ENCODE measurements at places on chromosomes 4 and X.
A peak's percentile ranks its signal among the peaks of the same experiment; 100 is the strongest.

DNA sequence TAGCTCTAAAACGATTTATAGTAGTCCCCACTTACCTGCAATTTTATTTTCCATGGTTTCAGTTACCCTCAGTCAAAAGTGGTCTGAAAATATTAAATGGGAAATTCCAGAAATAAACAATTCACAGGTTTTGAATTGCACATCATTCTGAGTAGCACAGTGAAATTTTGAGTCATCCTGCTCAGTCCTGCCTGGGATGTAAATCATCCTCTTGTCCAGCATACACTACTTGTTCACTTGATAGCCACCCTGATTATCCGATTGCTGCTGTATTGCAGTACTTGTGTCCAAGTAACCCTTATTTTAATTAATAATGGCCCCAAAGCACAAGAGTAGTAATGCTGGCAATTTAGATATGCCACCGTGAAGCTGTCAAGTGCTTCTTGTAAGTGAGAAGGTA, 23.5 kb upstream of the BDH2 start:
- DNase-seq: no peak

DNA sequence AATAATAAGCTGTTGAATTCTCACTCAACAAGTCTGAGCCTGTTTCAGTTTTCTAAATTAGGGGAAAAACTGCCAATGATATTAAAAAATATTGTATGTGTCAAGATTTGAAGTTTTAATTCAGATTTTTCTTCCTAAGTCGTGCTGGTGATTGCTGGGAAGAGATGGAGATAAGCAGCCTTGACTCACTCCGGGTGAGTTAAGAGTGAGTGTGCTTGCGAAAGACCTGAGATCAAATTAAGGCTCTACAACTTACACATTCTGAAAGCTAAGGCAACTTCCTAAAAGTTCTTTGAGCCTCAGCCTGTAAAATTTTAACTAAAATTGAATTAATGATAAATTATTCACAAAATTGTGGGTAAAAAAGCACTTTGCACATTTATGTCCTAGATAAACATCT, 1441.2 kb downstream of the PCDH7 start:
- DNase-seq: no peak

GRCh38 chrX:111671668-111672067, 9.3 kb upstream of the ALG13 start:
- no peak for DNase-seq

- DNase-seq: no peak
These were observed 380.8 kb downstream of the TMA16 start for GRCh38 chr4:163875327-163875726.

DNA sequence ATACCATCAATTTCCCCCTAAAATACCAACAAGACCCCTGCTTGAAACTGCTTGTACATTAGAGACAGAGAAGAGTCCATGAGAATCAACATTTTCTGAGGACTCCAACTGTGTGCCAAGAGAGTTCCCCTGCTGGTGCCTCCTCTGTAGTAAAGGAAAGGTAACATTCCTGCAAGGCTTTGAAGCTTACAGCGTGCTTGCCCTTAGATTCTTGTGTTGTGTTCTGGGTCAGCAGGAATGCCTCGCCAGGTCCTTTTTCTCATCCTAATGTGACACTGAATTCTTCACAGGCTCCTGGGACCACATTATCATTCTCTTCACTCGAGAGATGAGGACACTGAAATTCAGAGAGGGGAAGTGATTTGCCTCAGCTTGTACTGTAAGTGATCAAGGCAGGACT, 9.7 kb upstream of the EOLA2 start:
- DNase-seq: no peak

GRCh38 chr4:102036619-102037376, 246.3 kb downstream of the BANK1 start:
- no peak for DNase-seq

GRCh38 chr4:81756973-81757372, 285.3 kb upstream of the RASGEF1B start:
- DNase-seq: no peak

DNA sequence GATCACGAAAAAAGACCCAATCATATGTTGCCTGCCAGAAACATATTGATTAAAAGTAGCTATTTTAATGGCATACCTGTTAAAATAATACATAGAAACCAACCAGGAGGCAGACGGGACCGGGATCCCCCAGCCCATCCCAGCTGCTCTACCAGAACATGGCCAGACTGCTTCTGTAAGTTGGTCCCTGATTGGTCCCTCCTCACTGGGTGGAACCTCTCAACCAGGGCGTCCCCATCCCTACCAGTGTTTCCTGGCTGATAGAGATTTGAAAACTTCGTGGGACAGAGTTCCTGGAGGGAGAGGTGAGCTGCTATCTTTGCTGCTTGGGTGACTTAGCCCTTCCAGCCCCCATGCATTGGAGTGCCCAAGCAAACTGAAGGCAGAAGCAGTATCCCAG, 256.2 kb downstream of the TRAM1L1 start:
- no peak for DNase-seq

- no peak for DNase-seq
These were observed 1.6 kb downstream of the FAM13A start for GRCh38 chr4:89055157-89056080.

- DNase-seq: no peak
These were observed 1313.2 kb downstream of the ADGRL3 start for GRCh38 chr4:62513306-62513705.

DNA sequence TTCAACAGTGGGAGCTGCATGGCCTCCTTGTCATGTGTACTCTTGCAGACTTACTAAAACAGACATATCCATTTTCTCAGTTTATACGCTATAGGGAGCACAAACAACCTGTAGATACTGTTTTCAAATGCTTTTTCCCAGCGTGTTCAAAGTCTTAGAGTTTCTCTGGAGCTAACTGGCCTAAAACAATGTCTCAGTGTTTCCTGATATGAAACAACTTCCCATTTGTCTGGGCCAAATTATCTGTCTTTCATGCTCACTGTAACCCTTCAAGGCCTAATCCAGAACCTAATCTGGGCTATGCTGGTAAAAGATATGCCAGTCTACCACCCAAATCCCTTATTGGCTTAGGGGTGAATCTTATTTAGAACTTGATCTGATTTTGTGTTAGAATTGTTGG, 38.8 kb downstream of the RAB40A start:
- no peak for DNase-seq

GRCh38 chr4:107837317-107837716, 12.6 kb downstream of the SGMS2 start:
- no peak for DNase-seq

GRCh38 chr4:7043284-7044136, at the start of gene TADA2B:
Gene TADA2B (plus strand): TSS chr4:7043372. CDS start chr4:7043580, 208 bp downstream.
- peak; percentile 91 for DNase-seq

GRCh38 chr4:71231129-71232055, 107.4 kb upstream of the SLC4A4 start:
- DNase-seq: no peak
